ENCODE measurements at places on chromosomes 7 and 10.

DNA sequence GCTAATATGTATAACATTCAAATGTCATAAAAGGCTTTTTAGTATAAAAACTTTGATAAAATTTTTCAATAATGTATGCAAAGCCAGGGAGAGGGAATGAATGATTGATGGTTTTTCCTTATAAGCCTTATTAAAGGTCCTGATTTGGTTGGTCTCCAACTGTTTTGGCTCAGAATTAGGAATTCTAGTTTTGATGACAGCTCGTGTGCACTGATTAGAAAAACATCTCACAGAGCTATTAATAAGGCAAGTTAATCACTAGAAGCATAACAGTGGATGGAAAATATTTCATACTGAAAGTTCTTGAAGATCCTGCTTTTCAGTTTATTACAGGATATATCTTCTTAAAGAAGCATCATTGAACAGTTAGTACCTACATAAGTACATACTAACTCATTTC is 114.9 kb upstream of the NOBOX start:
- DNase-seq, result no peak

- DNase-seq, result no peak
Observed at GRCh38 chr10:61749291-61749690, 86.6 kb downstream of the CABCOCO1 start.

- no peak for DNase-seq
Observed at GRCh38 chr7:14598978-14599377, 303.6 kb downstream of the DGKB start.

DNA sequence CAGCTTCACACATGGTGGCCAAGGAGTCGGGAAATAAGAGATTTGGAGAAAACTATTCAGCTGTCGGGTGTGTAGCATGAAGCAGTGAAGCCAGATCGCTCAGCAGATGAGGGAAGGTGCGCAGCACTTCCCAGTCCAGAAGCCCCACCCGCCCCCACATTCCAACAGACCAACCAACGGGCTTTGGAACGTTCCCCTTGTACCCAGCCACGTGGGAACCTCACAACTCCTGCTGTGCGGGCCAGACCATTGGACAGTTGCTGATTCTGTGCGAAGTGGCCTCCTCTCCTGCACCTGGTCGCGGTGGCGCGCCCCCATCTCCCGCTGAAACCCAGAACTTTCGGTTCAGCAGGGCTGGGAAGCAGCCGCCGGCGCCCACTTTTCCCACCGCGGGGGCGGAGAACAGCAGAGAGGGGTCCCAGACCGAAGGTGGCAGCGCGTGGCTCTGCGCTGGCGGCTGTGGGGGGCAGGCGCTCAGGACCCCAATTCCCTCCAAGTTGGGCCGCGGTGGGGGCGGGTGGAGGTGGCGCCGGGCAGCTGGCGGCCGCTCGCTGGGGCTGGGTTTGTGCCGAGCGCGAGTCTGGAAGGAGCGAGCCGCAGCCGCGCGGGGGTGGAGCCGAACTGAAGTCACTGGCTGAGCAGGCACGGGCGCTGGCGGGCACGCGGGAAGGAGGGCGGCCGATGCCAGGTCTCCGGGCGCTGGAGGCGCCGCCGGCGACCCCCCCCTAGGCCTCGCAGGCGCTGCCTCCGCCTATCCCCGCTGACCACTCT is 1301.5 kb upstream of the SORCS1 start:
- no peak for DNase-seq

DNA sequence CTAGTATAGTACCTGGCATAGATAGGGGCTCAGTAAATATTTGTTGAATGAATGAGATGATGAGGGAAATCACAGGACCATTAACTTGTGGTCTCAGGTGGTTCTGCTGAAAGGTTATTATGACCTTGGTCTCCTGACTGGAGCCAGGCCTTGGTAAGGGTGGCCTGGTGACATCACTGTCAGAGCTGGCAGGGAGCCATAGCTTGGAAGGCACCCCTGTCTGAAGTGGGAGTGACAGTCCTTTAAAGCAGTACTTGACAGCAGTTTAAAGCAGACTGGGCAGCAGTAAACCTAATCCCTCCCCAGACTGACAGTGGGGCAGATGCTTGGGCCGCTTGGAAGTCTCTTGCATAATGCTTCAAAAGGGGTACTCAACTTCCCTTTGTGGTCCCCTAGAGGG is 13.4 kb downstream of the DPCD start:
- DNase-seq, result no peak
